ENCODE measurements at places on chromosomes 11 and 22. TPM values are rescaled to one million over a fixed set of nuclear protein-coding genes. Genes with fewer than 3 reads are reported as not detected.
A peak's percentile ranks its signal among the peaks of the same experiment; 100 is the strongest.

GRCh38 chr22:30132290-30132996, 52.2 kb downstream of the HORMAD2 start:
- no peak overlapping the region for H3K4me3 ChIP-seq
- no peak for DNase-seq
- H3K27ac ChIP-seq: no peak overlapping the region
- H3K27me3 ChIP-seq: no peaks in the 10 kb centered on the region

GRCh38 chr11:14506532-14506931, 6.9 kb upstream of the COPB1 start:
- H3K4me3 ChIP-seq: no peak overlapping the region
- H3K27ac ChIP-seq: no peak overlapping the region
- H3K27me3 ChIP-seq: no peaks in the 10 kb centered on the region

GRCh38 chr11:121291319-121291718, 1.3 kb upstream of the SC5D start:
- no peaks in the 10 kb centered on the region for H3K36me3 ChIP-seq
- H3K4me1 ChIP-seq: peaks cover 20% of the 10 kb centered on the region
- H3K27me3 ChIP-seq: no peaks in the 10 kb centered on the region
- no peak overlapping the region for H3K4me3 ChIP-seq

GRCh38 chr11:134041349-134041748, 27.5 kb upstream of the JAM3 start:
- H3K27ac ChIP-seq: peak overlapping the region; percentile 65
- H3K27me3 ChIP-seq: no peaks in the 10 kb centered on the region
- H3K36me3 ChIP-seq: no peaks in the 10 kb centered on the region
- H3K4me3 ChIP-seq: no peak overlapping the region
- DNase-seq: no peak
- H3K4me1 ChIP-seq: peaks cover 62% of the 10 kb centered on the region

DNA sequence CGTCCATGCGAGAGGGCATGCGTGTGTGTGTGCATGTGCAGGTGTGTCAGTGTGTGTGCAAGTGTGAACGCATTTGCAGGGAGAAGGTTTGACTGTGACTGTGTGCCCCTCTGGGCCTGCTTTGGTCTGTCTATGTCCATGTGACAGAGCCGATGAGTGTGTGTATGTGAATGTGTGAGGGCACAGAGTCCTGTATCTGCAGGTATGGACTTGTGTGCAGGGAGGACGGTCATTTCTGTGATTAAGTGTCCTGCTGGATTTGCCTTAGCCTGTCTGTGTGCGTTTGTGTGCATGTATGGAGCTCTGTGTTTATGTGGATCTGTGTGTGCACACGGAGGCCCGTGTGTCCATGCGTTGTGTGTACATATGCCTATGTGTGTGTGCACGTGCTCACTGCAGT, 5.4 kb downstream of the EMID1 start:
- H3K36me3 ChIP-seq: no peaks in the 10 kb centered on the region
- no peak for DNase-seq
- H3K4me3 ChIP-seq: no peak overlapping the region
- no peak overlapping the region for H3K27ac ChIP-seq
- H3K27me3 ChIP-seq: no peaks in the 10 kb centered on the region

Gene CALCA
- not detected for total RNA-seq

Gene C11orf24
- 7.2 TPM for total RNA-seq

DNA sequence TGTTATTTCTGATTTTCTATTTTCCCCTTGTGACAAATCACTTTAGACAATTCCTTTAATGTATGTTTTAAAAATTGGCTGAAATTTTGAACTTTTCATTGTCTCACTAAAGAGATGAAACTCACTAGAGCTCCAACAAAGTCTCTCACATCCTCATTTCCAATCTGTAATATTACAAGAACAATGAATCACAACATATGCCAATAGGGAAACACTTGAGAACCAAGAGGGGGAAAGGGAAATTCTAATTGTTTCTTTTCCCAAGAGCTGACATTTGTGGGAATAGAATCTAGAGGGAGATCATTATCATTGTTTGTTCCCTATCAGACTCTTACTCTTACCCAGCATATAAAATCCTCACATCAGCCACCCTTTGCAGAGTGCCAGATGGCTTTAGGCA, 28.2 kb downstream of the OR10D3 start:
- no peak overlapping the region for H3K4me3 ChIP-seq
- H3K27ac ChIP-seq: no peak overlapping the region
- no peaks in the 10 kb centered on the region for H3K27me3 ChIP-seq
- H3K4me1 ChIP-seq: no peaks in the 10 kb centered on the region
- DNase-seq: no peak

Gene KDM4D
- 0.49 TPM for total RNA-seq

Gene AQP11
- not detected for total RNA-seq

Gene ART1
- not detected for total RNA-seq
